GM12864 (cell line): ENCODE measurements at places on chromosomes 16 and 17.

DNA sequence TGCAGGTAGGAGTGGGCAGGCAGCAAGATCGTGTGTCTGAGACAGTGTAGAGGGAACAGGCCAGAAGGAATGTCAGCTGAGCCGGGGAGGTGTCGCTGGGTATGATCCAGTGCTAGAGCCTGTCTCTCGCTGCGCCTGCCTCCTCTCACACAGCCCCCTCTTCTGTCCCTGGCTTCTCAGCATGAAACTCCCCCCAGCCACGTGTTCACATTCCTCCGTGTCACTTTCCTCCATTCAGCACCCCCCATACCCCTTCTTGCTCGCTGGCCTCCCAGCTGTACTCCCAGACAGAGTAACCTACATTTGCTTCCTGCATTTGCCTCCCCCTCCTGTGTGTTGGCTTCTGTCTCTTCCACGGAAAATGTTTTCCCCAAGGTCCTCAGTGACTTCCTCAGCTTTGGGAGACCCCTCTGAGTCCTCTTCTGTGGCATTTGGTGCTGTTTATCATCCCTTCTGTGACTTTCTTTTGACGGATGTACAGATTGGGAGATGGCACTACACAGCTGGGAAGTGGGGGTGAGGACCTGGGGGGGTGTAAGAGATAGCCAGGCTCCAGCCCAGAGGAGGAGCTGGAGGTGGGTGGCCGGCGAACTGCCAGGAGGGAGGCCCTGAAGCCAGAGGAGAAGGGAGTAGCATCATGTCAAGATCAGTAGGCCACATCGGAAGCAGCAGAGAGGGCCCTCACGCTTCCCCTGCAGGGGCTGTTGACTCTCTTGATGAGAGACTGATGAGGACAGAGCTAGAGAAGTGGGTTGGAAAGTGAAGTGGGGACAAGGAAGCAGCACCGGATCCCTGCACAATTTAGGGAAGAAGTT is 19.2 kb downstream of the SGF29 start:
- DNase-seq = no peak

- peak; percentile 89 for DNase-seq
Observed at GRCh38 chr16:74771656-74772315, 2.8 kb downstream of the FA2H start.

DNA sequence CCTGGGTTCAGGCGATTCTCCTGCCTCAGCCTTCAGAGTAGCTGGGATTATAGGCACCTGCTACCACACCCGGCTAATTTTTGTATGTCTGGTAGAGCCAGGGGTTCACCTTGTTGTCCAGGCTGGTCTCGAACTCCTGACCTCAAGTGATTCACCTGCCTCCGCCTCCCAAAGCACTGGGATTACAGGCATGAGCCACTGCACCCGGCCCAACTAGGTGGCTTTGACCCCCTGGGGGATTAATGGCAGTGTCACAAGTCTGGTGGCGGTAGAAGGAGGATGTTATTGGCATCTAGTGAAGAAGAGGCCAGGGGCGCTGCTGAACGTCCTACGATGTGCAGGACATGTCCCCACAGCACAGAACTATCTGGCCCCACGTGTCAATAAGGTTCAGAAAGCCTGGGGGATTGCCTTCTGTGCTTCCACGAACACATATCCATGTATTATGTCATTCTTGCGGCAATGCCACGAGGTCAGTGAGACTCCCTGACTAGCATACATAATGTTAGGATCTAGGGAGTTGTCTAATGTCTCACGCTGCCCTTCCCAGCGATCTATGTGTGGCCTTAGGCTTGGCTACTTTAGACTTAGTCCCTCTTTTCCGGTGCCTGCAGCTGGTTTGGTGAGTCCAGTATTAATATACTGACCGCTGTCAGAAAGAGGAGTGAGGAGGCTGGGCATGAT is 75.8 kb downstream of the ABCC6 start:
- no peak for DNase-seq

DNA sequence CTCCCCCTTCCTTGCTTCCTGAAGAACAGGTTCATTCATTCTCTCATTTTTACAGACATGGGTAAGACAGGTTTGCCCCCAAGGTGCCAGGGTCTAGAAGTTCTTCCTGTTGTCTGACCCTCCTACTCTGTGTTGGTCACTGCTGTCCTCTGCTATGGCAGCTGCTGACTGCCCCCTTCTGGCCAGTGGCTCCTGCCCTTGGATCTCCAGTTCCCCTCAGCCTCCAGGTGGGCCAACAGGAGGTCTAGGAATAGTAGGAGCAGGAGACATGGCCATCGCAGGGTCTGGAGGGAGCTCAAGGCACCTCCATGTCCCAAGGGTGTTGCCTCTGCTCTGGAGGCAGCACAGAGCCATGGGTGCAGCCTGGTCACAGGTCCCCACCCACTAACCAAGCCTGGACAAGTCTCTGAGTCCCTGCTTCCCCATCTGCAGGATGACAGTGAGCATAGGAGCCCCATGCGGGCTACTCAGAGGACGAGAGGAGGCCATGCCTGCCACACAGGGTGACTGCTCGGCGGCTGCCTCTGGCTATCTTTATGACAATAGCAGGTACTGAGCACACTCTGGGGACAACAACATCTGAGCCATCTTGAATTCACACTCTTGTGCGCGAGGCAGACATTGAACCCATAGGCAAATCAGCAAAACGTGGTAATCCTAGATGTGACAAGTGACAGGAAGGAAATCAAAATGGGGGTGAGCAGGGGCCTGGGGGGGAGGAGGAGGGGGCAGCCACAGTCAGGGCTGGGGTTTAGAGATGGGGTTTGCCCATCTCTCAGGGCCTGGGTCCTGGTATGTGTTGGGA is 27.0 kb upstream of the NXPH3 start:
- no peak for DNase-seq

GRCh38 chr16:88804173-88804551 is 573 bp downstream of the CDT1 start:
- DNase-seq = no peak

- no peak for DNase-seq
Observed at GRCh38 chr16:30429418-30429677, 482 bp downstream of the DCTPP1 start.

DNA sequence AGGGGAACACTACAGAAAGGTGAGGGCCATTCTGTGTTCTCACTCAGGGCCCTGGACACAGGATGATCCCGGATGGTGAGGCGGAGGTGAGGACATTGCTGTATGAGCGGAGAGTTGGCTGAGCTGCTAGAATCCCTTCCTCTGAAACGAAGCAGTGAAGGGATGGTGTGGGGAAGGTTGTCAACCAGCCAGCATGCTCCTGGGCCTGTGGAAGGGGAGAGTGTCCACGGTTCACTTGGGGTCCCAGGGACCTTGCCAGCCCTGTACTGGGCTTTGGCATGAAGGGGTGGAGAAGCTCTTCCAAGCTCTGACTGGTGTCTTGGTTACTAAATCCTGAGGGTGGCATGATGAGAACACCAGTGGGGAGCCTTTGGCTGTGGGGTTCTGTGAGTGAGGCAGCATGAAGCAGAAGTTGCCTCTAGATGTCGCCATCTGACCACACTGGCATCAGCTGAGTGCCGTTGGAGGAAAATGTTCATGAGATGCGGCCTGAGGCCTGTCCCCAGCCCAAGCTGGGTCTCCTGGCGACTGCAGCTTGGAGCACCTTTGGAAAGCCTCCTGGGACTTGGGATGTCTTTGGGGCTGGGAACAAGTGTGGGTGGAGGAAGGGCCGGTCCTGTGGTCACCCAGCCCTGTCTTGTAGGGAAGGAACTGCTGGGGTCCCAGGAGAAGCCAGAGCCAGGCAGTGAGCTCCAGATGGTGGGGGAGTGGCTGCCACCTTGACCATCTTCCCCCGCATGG is 14.8 kb downstream of the PDP2 start:
- DNase-seq = no peak

DNA sequence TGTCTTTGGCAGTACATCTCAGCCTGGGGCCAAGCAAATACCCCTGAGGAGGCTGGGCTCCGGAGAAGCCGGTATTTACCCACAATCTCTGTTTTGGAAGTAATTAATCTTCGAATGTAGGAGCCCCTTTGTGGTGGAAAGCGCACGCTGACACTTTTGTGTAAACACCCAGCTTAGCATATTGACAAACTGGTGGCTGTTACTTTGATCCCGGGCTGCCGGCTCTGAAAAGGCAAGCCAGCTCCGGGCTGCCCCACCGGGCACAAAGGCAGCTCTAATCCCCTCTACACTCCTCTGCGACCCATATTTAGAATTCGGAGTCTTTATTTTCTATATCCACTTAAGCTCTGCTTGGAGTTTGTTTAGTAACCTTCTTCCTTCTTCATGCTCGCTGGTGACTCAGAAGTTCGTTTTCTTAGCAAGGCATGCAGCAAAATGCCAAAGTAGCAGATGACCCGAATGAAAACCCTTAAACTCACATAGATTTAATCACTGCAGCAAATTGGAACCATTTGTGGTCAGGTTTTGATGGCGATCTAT is 144.0 kb upstream of the IRX3 start:
- no peak for DNase-seq

DNA sequence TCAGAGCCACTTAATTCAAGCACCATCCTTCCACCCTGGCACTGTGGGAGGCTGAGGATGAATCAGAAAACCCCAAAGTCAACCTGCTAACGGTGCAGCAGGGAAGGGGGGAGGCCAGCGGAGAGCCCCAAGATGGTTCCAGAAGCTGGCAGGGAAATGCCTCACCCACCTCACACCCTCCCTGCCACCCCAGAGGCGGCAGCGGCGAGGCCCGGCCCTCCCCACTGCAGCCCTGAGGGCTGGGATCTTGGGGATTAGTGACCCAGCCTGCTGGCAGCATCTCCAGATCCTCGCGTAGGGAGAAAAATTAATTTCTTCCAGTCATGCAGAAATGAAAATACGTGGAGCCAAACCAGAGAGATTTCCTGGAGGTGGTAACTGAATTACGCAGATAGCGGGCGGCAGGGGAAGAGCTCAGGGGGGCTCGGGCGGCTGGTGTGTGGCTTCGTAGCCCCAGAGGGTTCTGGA is 38.2 kb downstream of the CBFA2T3 start:
- DNase-seq = no peak

- DNase-seq = no peak
Observed at GRCh38 chr16:88297178-88297720, 85.5 kb upstream of the ZNF469 start.

DNA sequence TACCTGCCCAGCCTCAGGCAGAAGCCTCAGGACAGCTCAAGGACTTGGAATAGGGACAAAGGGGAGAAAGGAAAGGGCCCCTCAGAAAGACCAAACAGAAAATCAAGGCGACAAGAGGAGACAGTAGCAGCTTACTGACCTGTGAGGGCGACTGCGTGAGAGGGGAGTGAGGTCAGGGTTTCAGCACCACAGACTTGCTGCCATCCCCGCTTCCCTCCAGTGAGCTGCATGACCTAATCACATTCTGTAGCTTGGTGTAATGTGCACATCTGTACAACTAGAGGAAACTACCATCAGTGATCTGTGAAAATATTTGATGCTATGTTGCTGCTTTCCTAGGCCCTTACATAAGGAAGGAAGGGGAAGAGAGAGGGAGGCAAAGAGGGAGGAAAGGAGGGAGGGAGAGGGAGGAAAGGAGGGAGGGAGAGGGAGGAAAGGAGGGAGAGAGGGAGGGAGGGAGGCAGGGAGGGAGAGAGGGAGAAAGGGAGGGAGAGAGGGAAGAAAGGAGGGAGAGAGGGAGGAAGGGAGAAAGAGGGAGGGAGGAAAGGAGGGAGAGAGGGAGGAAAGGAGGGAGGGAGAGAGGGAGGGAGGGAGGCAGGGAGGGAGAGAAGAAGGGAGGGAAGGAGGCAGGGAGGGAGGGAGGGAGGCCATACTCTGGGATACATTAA is 404.9 kb upstream of the CDH5 start:
- DNase-seq = no peak

DNA sequence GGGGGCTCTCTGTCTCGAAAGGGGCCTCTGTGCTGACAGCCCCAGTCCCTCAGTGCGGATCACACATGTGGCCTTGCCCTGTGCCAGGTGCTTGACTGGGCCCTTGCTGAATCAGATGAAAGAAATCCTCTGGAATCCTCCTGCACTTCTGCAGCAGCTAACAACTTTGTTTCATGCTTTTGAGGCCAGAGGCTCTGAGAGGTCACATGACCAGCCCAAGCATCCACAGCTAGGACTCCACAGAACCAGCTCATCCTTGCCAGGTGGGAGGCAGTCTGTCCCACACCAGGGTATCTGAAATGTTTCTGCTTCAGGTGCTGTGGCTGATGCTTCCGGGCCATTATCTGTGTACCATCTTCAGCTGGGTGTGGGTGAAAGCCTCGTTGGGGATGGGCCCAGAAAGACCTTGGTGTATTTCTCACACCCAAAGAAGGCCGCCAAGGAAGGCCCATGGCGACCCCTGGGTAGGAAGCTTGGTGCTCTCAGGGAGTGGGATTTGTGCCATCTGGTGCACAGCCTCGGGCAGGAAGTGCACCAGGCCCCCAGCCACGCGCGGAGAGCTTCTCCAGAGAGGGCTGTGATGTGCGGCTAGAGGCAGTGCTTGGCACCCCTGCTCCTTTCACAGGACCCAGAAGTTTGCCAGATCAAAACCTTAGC is 143.8 kb downstream of the CLEC16A start:
- no peak for DNase-seq

GRCh38 chr17:68378268-68379176 is 78.8 kb downstream of the WIPI1 start:
- no peak for DNase-seq

- no peak for DNase-seq
Observed at GRCh38 chr17:40906613-40907012, 21.6 kb upstream of the KRT20 start.

GRCh38 chr16:78289373-78289772 is 189.9 kb downstream of the WWOX start:
- no peak for DNase-seq

DNA sequence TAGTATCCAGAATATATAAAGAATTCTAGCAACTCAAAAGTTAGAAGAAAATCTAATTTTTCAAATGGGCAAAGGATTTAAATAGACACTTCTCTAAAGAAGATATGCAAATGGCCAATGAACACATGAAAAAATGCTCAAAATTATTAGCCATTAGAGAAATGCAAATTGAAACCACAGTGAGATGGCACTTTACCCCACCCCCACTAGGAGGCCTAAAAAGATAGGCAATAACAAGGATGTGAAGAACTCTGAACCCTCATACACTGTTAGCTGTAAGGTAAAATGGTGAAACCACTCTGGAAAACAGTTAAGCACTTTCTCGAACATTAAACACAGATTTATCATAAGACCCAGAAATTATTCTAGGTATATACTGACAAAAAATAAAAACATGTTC is 71.4 kb upstream of the IRX6 start:
- DNase-seq = no peak

GRCh38 chr17:9880582-9880999 is 24.5 kb downstream of the RCVRN start:
- no peak for DNase-seq

DNA sequence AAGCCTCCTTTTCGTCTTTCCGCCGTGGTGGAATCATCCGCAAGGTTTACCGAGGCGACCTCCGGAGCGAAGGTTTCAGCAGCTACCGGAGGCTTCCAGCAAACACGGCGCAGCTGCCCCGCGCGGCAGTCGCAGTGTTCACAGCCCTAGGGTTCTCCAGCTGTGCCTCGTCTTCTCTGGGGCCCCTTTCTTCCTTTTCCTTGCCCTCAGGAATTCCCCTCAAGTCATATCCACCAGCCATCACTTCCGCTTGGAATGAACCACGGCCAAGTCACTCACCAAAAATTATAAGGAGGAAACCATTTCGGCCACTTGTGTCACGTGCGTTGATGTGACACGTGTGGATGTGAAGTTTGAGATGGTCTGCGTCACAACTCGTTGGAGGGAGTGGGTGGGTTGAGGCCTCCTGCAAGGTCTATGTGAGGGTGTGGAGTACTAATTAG is 636 bp upstream of the ERN1 start:
- peak; percentile 53 for DNase-seq

- DNase-seq = no peak
Observed at GRCh38 chr17:75032720-75033280, 14.0 kb downstream of the ATP5PD start.
